Ureter (tissue), 1 donor: ENCODE measurements at places on chromosomes 5 and 9. TPM values are rescaled to one million over a fixed set of nuclear protein-coding genes. Genes with fewer than 3 reads are reported as not detected.

- no peak for DNase-seq
Measured at GRCh38 chr5:149441986-149442385, 62.9 kb upstream of the IL17B start.

DNA sequence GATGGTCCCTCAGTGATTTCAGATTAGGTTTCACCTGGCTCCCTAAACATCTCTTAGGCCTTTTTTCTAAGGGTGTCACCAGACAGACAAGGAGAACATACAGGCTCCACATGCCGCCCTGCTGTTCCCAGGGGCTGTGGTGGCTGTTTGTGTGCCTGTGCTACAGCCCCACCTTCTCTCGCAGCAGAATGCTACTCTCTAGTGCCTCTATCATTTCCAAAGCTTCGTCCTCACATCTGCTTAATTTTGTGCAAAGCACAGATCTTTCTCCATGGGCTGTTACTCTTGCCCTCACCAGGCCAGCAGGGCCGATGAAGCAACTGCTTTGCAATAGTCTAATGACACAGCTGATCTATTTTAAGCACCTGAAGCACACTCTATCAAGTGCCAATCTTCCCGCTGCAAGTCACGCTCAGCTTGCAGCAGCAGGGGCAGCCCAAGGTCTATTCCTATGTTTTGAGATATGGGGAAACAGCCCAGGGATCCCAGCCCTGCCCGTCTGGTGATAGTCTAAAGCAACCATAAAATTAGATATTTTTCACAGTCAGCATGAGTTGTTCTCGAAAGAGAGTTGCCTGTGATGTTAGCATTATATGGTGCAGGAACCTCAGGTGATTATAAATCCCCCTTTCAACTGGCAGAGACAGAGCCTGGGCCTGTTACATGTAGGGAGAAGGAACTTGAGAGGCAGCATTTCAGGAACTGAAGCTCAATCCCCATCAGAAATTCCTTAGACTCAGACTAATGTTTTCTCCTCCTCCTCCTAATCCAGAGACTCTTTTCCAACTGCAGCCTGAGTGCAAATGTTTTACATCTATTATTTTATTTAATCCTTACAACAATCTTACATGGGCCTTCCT is 12.7 kb downstream of the ABLIM3 start:
- DNase-seq = no peak

GRCh38 chr5:14945450-14945849 is 73.9 kb upstream of the ANKH start:
- DNase-seq = no peak

The DMRT3 gene
- total RNA-seq = not detected

DNA sequence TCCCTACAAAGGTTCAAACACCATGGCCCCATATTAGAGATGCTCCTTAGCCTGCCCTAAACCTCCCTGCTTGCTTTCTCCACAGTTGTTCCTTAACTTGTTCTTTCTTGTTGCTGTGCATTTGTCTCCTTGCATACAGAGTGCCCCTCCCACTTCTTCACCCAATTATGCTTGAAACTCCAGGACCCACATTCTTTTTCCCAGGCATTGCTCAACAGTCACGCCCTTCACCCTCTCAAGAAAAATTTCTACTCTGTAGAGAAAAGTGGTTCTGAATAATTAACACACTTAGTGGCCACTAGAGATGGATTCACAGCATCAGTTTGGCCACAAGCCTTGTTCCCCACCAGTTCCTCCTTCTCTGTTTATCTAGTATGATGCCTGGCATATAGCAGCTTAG is 57.7 kb downstream of the NREP start:
- DNase-seq = no peak

DNA sequence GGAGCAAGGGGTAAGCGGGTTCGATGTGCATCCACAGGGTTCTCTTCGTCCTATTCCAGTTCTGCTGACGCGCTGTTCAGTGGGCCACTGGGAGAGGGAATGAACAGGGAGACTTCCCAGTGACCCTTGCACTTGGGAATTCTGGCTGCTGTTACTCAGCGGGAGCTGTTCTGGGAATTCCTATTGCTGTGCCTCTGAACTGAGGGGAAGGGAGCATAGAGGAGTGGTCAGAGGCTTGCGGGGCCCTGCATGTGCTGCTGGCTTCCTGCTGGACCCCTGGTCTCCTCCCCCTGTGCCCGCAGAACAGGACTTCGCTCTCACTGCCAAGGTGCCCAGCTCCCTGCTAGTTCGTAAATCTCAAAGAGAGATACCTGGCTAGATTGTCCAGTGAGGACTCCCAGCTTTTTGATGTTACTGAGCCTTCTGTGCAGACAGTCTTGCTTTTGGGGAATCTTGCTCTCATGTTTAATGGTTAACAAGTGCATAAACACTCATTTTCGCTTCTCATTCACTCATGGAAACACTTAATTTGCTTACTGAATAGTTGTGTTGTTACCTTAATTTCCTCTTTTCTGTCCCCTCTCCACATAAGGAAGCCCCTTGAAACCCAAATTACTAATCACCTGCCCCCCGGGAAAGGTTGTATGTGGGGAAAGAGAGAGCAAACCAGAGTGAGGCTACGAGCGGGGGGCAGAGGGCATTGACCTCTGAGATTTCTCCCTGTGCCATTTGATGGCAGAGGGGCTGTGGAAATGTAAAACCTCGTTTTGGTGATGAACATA is 5.9 kb downstream of the TRIO start:
- DNase-seq = no peak

The PLEKHG4B gene
- 9.5 TPM for total RNA-seq

- no peak for DNase-seq
Measured at GRCh38 chr5:168320805-168321204, 29.4 kb downstream of the WWC1 start.

The ASTN2 gene
- total RNA-seq = 19.6 TPM

DNA sequence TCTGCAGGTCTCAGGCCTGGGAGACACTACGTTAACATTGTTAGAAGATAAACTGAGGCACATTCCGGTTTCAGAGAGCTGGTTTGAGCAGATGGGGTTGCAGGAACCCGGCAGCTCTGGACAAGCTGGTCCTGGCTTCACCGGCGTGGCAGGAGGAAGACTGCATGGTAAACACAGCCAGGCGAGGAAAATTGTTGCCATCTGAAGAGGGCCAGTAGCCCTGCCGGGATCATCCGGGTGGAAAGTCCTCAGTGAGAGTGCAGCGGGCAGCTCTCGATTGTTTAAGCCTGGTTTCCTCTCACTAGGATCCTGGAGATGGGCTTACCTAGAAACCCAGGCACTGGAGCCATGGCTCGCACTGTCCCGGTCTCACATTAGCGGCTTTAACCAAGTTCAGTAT is 226.9 kb downstream of the IRX2 start:
- DNase-seq = no peak

GRCh38 chr5:1557114-1557873 is 33.5 kb upstream of the LPCAT1 start:
- no peak for DNase-seq

GRCh38 chr5:36777105-36777757 is 99.3 kb upstream of the NIPBL start:
- DNase-seq = no peak

DNA sequence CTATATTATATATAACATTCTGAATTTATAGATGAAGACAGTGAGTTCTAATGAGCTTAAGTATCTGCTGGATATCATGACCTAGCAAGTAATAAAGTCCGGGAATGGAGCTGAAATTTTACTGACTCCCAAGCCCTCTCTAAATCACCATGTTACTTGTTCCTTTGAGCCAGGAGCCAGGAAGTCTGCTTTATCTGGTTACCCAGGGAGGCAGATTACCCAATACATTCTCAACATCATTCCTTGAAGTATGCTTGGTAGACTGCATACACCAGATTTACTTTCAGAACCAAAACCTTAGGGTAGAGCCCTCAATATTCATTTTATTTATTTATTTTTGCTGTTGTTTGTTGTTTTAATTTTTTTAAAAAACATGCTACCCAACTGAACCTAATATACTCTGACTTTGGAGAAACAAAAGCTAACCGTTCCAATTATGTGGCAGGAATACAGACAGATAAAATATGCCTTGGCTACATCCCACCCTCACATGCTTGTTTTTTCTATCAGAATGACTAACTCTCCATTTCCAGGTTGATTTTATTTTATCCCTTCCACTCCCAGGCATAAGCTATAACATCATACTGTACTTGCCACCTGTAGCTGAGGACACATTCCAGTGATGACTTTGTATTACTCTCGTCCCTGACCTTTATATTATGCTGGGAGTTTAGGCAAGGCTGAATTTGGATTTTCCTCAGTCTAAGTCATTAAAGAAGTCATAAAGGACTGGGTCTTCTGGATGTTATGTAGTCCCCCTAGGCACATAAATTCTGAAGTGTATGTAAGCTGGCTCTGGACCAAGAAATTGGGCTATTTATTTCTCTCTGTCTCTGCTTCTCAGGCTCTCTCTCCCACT is 82.0 kb downstream of the YIPF5 start:
- no peak for DNase-seq

The GGTA1 gene
- 2.0 TPM for total RNA-seq

GRCh38 chr9:114606068-114606467 is 5.0 kb upstream of the TMEM268 start:
- no peak for DNase-seq

DNA sequence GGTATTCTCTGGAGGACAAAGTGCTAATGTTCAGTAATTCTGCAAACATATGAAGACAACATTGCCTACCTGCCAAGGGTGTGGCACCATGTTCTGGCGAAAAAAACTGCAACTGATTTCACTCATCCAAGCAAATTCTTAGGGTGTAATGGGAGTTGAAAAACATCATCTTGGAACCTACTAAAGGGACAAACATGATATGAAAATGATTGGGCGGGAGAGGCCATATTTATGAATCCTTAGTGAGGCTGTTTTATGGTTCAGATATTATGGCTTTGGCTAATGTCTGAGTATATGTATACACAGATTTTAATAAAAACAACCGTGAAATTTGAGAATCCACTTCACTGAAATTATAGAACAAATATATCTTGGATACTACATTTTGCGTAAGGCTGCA is 225.7 kb downstream of the ARL15 start:
- DNase-seq = no peak

The TUT7 gene
- 38.6 TPM for total RNA-seq

The EPB41L4A gene
- total RNA-seq = 36.5 TPM

GRCh38 chr5:71905834-71906711 is 187.0 kb downstream of the CARTPT start:
- no peak for DNase-seq

DNA sequence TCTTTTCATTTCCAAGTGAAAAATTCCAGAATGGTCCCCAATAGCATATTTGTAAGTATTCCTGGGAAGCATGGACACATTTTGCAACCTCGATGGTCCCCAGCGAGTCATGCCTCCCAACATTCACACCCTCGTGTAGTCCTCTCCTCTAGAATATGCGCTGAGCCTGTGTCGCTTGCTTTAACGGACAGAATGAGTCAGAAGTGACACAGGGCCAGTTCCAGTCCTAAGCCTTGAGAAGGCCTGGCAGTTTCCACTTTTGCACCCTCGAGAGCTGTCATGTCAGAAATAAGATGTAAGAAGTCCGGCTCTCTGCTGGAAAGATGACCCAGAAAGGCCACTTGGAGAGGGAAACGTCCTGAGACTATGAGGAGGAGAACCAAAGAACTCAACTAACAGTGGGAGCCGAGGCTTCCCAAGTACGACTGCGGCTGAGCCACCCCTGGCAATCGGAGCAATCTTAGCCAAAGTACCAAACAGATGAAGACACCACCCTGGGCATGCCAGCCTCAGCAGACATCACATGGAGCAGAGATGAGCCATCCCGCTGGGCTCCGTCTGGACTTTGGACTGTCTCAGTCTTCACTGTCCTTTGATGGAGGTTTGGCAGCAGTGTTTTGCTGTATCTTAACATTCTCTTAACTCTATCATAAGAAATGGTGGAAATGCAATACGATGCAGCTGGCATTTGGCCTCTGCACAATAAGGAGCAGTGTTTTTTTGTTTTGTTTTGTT is 42.6 kb upstream of the GFPT2 start:
- DNase-seq = no peak

The PCDHA1 gene
- not detected for total RNA-seq

DNA sequence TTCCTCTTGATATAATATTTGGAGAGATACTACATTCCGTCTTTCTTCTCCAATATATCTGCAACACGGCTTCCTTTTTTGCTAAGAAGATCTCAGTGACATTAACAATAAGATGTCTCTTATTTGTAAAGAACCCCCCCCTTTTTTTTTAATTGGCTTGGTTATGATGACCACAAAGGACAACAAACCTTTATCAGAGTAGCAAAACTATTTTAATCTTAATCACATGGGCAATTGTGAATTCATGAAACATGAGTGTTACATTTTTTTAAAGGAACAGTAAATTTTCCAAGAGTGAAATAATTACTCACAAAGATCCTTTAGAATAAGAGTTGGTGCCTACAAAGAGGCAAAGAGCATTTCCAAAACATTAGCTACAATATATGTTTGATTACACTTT is 554.1 kb downstream of the MAT2B start:
- no peak for DNase-seq

The TEX48 gene
- not detected for total RNA-seq

DNA sequence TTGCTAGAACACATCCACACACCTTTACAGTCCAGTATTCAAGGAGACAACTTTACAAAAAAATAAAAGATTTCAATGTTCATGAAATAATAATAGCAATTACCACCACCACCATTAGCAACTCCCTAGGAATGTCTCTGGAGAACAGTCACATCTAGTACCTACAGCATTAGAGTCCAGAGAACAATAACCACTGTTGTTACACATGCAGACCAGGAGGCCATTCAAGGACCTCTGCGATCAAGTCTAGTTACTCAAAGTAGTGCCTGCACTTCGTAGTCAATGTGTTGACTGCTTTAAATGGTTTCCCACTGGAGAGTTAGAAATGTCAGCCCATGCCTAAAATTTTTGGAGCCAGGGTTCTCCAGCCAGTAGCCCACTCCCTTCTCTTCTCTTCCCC is 244.4 kb downstream of the DEPDC1B start:
- DNase-seq = no peak

DNA sequence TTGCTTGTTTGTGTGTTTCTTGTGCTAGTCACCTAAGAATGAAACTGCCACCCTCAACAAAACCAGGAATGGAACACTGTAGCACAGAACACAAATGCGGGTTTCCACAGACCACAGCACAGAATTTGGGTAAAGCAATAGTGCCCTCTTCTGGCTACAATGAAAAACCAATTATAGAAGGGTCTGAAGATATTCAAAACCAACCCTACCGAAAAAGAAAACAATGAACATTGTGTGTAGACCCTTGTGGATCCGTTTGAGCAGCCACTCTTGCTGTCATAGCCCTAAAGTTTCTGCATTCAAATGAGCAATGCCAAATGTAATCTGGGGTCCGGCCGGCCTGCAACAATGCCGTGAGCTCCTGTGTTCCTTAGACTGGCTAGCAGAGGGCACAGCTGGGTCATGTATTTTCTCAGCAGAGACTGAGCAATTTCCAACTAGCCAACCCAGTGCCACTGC is 8.3 kb upstream of the ENC1 start:
- DNase-seq = no peak

The ADAMTS2 gene
- total RNA-seq = 13.3 TPM
